ENCODE measurements at places on chromosomes 12 and 14.

- DNase-seq = no peak
These were observed 69.7 kb downstream of the MGAT4C start for GRCh38 chr12:86186449-86186848.

GRCh38 chr14:20503898-20504297 lies 1.4 kb upstream of the RNASE10 start:
- no peak for DNase-seq

DNA sequence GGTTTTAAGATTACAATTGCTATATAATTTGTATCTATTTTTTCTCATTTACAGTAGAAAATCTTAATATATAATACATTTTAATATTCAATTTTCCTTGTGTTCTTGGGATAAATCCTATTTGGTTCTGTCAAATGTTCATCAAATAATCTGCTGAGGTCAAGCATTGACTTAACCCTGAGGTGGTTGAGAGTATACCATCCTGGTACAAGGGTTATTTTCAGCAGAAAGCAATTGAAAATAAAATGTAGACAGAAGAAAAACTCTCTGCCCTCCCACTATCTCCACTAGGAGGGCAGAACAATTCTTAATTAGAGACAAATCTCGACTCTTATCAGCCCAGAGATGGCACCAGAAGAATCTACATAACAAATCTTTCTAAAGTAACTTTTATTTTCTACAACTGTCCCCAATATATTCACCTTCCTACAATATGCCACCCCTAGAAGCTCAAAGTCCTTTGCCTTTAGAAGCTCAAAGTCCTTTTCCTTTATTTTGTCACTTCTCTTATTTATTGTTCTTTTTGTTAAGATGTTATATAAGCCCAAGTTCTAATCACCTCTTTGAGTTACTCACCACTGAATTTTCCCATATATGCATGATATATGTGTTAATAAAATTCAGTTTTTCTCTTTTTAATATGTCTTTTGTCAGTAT lies 57.9 kb upstream of the ERGIC2 start:
- no peak for DNase-seq

GRCh38 chr12:67721248-67721647 lies 72.7 kb downstream of the DYRK2 start:
- DNase-seq = no peak

DNA sequence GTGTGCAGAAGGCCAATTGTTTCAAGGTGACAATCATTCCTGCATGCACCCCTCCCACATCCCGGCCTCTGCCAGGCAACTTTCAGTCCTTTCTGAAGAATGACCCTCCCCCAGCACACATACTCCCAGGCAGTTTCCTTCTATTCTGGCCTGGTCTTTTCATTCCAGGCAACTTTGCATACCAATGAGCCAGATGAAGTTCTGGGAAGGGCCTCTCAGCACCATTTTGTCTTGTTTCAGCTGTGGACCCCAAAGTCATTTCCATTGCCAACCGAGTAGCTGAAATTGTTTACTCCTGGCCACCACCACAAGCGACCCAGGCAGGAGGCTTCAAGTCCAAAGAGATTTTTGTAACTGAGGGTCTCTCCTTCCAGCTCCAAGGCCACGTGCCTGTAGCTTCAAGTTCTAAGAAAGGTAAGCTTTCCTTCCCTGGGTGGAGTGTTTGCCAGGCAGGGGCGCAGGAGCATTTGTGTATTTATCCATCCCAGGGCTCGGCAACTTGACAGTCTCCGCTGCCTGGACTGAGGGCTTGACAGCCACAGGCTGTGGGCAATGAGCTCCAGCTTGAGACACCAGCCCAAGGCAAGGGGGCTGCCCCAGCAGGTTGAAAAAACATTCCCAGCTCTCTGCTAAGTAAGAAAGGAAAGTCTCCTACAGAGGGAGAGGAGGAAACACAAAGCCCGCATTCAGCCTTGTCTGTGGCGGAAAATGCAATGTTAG lies 16.4 kb downstream of the BCL2L14 start:
- DNase-seq = no peak

GRCh38 chr12:48782457-48783395 lies 6.2 kb downstream of the ADCY6 start:
- DNase-seq = no peak

- DNase-seq = no peak
These were observed 42.0 kb downstream of the GPATCH2L start for GRCh38 chr14:76193696-76194095.

DNA sequence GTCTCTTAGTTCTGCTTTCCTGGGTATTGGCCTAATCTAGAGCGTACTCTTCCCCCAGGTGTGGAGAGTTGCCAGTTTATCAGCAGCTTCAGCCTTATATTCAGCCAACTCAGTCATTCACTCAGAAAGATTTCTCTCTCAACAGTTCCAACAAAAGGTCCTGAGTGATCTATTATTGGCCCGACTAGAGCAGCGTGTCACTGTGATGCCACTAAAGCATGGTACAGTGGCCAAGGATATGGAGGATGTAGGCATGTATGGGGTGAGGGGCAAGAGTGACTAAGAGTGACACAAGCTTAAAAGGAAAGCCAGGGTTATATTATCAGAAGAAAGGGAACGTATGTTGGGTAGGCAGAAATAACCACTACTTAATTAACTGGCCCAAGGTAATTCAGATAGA lies 4.8 kb downstream of the NOPCHAP1 start:
- no peak for DNase-seq

DNA sequence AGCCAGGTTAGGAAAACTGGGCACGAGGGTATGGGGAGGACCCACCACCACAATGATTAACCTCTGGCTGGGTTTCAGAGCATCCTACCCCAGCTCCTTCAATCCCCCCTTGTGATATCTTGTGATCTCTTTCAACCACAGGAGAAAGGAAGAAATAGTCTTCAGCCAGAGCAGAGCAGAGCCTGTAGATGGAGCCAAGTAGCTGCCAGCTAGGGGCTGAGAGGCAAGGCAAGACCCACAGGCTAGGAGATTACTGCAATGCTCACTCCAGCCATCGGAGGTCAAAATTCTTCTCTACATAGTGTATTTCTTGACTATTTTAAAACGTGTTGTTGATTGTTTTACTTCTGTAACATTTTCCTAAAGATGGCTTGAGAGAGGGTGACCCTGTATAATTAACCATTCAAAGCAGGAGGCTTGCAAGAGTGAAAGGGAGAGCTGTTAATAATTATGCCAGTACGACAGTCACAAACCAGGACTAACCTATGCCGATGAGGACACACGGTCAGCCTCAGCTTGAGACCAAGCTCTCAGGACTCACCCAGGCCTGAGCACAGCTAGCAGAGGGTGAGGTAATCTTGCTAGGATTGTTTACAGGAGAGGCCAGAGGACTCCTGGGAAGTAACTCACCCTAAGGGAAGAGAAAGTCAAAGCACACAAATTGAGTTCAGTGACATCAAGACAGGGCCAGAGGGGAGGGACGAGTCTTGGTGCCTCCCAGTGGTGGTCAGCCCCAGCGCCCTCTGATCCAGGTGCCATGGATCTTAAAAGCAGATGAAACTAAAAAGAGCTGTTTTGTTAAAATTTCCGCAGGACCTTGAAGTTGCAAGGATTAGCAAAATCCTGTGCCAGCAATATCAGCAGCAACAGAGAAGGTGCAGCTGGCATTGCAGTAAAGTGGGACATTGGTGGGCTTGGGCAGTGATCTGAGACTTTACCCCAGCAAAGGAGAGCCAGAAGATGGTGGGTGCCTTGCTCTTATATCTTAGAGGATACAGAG lies 29.8 kb upstream of the CDKN3 start:
- DNase-seq = peak; percentile 18

DNA sequence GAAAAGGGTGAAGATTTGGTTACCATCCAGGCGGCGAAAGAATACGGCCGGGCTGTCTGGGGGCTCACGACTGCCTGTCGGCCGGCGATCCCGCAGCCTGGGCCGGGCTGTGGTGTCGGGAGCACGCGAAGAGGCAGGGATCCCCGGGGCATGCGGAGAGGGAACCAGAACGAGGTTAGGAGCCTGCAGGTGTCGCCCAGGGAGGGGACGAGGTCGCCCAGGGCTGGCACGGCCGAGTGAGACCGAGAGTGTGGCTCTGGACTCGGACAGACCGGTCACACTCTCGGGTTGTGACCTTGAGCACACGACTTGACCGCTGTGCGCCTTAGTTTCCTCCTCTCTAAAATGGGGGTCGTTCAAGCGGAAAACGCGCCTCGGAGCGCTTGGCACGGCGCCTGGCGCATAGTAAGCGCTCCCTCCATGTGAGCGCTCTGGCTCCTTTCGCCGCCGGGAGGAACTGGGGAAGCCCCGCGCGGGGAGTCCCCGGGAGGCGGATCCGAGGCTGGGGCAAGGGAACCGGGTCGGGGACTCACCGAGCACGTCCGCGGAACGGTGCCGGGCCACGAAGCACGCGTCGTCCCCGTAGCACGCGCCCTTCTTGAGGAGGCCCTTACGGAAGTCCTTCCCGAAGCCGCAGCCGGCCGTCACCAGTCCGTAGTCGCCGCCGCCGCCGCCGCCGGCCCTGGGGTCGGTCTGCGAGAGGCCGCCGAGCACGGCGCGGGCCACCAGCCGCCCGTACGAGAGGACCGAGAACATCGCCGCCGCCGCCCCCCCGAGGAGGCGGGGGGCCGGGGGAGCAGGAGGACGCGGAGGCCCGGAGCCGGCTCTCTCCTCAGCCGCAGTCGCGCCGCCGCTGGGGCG lies 612 bp downstream of the PPTC7 start:
- DNase-seq = no peak

- no peak for DNase-seq
These were observed 237.3 kb downstream of the NPAS3 start for GRCh38 chr14:33175951-33176350.

DNA sequence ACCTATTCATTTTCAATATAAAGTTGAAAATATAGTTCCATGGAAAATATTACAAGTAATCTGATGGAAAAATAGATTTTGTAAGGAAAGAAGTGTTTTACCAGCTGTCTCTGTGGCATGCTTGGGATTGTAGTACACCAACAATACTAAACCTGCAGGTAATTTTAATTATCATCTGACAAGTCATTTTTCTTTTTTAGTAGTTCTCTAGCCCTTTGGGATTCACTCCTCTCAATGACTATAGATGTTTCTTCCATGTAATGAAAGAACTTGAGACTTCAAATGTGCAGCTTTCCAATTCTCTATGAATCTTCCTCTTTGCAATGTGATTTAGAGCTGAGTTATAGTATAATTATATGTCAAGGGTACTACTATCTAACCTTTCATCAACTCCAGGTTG lies 14.7 kb upstream of the LIN7A start:
- DNase-seq = no peak

DNA sequence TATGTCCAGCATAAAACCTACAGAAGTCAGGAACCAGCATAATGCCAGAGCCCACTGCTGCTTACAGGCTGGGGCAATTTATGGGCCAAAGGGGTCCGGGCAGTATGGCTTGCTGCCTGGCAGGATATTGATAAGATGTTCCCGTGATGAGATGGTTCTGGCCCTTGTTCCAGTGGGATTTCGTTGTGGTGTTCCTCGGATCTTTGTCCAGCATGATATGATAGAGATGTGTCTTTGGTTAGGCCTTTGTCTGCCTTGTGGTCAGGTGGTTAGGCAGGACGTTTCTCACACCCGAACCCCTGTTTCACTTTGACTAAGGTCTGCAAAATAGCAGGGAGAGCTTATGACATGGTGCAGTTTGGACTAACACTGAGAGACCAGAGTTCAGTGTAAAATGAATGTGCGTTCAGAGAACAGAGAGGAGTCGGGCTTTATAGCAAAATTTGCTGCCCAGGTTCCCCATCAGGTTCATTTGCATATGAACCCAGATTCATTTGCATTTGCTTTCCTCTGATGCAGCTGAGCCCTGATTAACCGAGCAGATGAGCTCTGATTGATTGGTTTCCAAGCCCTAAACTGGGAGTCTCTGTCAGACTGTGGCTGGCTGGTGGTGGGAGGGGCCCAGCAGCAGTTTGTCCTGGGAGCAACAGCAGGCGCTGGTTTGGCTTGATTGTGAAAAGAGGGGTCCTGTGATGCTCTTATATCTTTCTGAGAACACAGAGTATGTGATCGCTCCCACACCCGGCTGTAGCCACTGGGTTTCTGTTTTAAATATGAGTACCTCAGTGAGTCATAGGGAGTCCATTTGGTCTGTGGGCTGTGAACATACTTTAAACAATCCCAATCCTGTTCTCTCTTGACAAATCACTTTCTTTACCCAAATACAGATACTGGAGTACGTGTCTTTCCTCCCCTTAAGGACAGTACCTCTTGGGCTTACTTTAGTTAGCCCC lies 156.3 kb upstream of the PZP start:
- no peak for DNase-seq

DNA sequence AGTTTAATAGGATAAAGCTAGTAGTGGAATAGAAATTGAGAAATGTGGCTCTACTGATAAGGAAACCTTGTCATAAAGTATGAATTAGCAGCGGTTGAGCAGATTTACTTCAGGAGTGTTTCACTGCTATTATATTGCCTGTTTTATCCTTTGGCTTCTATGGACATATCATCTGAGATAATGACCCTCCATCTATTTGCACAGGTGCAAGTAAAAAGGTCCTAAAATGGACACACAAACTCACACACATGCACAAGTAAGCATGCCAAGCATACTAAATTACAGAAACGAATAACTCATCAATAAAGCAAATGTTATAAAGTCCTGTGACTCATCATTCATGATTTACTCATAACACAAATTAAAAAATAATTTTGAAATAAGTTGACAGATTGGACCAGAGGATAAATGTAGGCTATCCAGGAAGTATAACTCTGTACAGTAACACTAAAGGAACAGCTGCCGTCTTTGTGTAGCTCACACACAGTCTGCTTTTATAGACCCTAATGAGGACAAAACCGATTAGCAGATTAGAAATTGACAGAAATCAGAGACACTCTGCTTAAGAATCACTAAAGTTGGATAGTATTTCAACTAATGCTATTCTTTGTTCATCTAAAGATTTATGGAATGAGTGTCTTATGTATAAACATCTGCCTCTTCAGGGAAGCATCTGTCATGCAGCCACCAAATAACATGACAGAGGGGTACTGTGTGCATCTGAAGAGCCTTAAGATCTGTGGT lies 73.9 kb downstream of the SYT1 start:
- DNase-seq = peak; percentile 95

GRCh38 chr12:111426344-111427185 lies 20.8 kb downstream of the SH2B3 start:
- no peak for DNase-seq

GRCh38 chr12:106048676-106049075 lies 90.1 kb downstream of the NUAK1 start:
- no peak for DNase-seq

- no peak for DNase-seq
These were observed 611.9 kb upstream of the TBX3 start for GRCh38 chr12:115295886-115296285.

DNA sequence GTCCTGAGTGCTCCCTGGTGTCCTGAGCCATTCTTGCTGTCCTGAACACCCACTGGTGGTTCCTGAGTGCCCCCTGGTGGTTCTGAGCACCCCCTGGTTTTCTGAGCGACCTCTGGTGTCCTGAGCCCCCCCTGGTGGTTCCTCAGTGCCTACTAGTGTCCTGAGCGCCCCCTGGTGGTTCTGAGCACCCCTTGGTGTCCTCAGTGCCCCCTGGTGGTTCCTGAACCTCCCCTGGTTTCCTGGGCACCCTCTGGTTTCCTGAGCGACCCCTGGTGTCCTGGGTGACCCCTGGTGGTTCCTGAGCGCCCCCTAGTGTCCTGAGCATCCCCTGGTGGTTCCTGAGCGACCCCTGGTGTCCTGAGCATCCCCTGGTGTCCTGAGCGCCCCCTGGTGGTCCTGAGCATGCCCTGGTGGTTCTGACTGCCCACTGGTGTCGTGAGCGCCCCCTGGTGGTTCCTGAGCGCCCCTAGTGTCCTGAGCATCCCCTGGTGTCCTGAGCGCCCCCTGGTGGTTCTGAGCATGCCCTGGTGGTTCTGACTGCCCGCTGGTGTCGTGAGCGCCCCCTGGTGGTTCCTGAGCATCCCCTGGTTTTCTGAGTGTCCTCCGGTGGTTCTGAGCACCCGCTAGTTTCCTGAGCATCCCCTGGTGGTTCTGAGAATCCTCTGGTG lies 473.1 kb downstream of the TMEM121 start:
- no peak for DNase-seq

- no peak for DNase-seq
These were observed 475.6 kb upstream of the MIS18BP1 start for GRCh38 chr14:45728434-45729225.

Measured in SHP77 treated with DMSO at 0.1 percent for 48 hours (cell line).